ENCODE measurements at places on chromosomes 3 and 15.
A peak's percentile ranks its signal among the peaks of the same experiment; 100 is the strongest.

DNA sequence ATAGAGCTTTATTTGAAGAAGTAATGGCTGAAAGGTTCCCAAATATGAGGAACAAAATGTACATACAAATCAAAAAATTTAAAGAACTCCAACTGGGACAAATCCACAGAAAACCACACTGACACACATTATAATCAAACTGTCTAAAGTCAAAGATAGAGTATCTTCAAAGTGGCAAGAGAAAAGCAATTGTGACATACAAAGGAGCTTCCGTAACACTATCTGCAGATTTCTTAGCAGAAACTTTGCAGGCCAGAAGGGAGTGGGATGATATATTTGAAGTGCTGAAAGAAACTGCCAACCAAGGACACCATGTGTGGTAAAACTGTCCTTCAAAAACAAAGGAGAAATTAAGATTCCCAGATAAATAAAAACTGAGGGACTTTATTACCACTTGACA, 91.9 kb downstream of the SENP2 start:
- no peak for DNase-seq

DNA sequence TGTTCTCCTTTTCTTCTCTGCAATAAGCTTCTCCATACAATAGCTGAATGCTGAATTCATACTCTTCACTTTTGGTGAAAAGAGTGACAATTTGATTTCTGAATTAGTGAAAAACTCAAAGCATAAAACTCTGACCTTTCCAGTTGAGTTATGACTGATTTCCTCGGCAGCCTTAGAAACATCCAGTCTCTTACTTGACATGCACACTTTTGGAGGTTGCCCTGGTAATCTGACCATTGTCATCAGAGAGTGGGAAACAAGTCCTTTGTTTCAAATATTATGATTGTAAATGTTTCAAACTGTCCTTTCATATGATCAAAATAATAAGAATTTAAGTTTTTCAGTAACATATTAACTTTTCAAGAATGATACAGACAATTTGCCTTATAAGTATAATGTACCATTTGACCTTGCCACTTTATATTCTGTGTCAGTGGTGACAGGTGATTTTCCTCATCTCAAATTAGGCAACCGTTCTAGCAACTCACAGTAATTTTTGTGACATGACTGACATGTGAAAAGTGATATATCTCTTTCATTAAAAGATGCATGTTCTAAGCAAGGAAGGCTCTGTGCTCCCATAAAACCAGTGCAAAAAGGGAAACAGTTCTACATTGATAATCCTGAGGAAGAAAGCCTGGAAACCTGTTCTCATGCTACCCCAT, 507.6 kb upstream of the ROBO2 start:
- DNase-seq: no peak

GRCh38 chr3:79339846-79340245, 428.0 kb downstream of the ROBO1 start:
- peak; percentile 44 for DNase-seq

GRCh38 chr3:160027541-160028195, 39.0 kb downstream of the IL12A start:
- peak; percentile 18 for DNase-seq

Measured in NCI-H510A (cell line).